Osteocyte (in vitro differentiated cells): ENCODE measurements at places on chromosomes 3 and 15. TPM values are rescaled to one million over a fixed set of nuclear protein-coding genes. Genes with fewer than 3 reads are reported as not detected.

Gene ASB14
- not detected in 2 replicates for total RNA-seq

Gene MAGI1
- total RNA-seq, result 20.1 and 21.9 TPM in 2 replicates

- DNase-seq, result no peak
Measured at GRCh38 chr3:9727743-9728142, 3.8 kb upstream of the BRPF1 start.

GRCh38 chr15:63560741-63561448, 36.3 kb upstream of the FBXL22 start:
- DNase-seq, result no peak

DNA sequence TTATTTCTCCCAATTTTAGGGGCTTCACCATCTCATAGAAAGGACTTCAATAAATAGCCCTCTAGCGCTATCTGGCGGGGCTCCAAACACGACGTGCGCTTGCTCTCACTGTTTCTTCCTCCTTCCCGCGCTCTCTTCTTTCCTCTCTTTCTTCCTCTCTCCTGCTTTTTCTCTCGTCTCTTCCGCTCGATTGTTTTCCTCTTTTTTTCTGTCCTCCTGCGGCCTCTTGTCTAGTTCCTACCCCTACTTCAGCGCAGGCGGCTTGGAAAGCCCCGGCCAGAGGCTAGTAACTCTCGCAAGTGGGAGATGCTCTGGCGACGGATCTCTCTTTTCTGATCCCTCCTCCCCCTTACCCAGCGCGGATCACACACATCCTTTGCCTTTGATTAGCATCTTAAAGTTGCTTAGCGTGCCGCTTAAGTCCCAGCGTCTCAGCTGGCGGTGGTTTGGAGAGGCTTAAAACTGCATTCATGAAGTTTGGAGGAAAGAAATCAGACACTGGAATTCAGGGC, 6.2 kb upstream of the MEIS2 start:
- DNase-seq, result no peak

GRCh38 chr3:189286188-189286587, 114.4 kb downstream of the TPRG1 start:
- no peak for DNase-seq

GRCh38 chr3:170487031-170487430, 68.4 kb downstream of the CLDN11 start:
- DNase-seq, result no peak
